ENCODE measurements at places on chromosomes 1 and 21.

DNA sequence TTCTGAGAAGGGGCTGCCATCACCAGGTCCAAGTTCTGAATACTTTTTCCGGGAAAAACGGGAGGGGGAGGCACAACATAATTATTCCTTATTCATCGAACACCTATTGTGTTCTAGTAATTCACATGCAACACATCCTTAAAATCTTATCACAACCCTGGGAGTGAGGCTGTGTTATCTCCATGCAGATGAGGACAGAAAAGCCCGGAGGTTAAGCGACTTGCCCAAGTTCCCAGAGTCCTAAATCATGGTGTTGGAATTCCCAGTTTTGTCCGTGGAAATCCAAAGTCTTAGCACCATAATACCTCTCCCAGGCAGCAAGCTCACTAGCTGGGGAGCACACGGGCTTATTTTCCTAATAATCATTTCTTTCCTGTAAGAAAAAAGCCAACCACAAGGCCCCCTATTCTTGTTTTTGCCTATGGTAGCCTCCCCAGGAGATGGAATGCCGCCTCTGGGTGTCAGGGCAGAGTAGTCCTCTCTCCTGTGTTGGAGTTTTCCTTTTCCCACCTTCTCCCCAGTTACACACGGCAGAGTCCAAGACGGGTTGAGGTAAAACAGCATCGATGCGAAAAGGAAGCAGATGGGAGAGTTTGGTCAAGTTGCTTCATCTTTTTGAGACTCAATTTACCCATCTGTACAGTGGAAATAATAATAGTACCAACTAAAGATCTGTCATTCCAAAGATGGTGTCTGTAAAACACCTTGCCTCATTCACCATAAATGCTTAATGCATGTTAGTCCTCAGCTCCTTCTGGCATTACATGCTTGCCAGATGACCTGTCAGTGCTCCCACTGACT, 228.0 kb upstream of the TMEM51 start:
- DNase-seq: no peak
- peaks cover 35% of the 10 kb centered on the region for H3K27me3 ChIP-seq
- peak overlapping the region; percentile 34 for H3K4me3 ChIP-seq

- peaks cover 83% of the 10 kb centered on the region for H3K27me3 ChIP-seq
- peaks cover 2% of the 10 kb centered on the region for H3K36me3 ChIP-seq
- H3K27ac ChIP-seq: no peak overlapping the region
These were observed 1.2 kb downstream of the OLIG2 start for GRCh38 chr21:33026878-33027400.

- no peaks in the 10 kb centered on the region for H3K27me3 ChIP-seq
- no peak overlapping the region for H3K4me3 ChIP-seq
- peaks cover 84% of the 10 kb centered on the region for H3K36me3 ChIP-seq
- H3K4me1 ChIP-seq: peaks cover 57% of the 10 kb centered on the region
- no peak for DNase-seq
- H3K27ac ChIP-seq: no peak overlapping the region
These were observed 4.5 kb downstream of the DHCR24 start for GRCh38 chr1:54882519-54882918.

GRCh38 chr1:219563568-219563967, 49.3 kb downstream of the ZC3H11B start:
- H3K4me1 ChIP-seq: no peaks in the 10 kb centered on the region
- no peak overlapping the region for H3K27ac ChIP-seq
- DNase-seq: no peak
- H3K4me3 ChIP-seq: no peak overlapping the region
- peaks cover 4% of the 10 kb centered on the region for H3K27me3 ChIP-seq
- H3K36me3 ChIP-seq: no peaks in the 10 kb centered on the region

DNA sequence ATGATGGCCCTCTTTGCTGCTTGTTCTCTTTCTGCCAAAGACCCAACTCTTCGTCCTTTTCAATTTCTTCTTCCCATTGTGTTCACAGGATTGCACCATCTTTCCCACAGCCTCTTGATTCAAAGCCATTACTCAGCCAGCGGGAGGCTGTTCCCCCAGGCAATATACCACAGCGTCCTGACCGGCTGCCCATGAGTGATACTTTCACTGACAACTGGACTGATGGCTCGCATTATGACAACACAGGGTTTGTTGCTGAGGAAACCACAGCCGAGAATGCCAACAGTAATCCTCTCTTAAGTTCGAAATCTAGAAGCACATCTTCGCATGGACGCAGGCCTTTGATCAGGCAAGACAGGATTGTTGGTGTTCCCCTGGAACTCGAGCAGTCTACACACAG, 167.4 kb downstream of the LRRC40 start:
- H3K4me1 ChIP-seq: no peaks in the 10 kb centered on the region
- DNase-seq: no peak
- H3K4me3 ChIP-seq: no peak overlapping the region
- H3K27ac ChIP-seq: no peak overlapping the region
- no peaks in the 10 kb centered on the region for H3K27me3 ChIP-seq

GRCh38 chr1:245923215-245923614, 583.9 kb downstream of the SMYD3 start:
- no peak overlapping the region for H3K27ac ChIP-seq
- H3K36me3 ChIP-seq: no peaks in the 10 kb centered on the region
- H3K4me1 ChIP-seq: no peaks in the 10 kb centered on the region
- H3K4me3 ChIP-seq: no peak overlapping the region
- no peaks in the 10 kb centered on the region for H3K27me3 ChIP-seq
